Fibroblast of skin of right biceps (primary cell): ENCODE measurements at places on chromosomes 3 and 15.
A peak's percentile ranks its signal among the peaks of the same experiment; 100 is the strongest.

DNA sequence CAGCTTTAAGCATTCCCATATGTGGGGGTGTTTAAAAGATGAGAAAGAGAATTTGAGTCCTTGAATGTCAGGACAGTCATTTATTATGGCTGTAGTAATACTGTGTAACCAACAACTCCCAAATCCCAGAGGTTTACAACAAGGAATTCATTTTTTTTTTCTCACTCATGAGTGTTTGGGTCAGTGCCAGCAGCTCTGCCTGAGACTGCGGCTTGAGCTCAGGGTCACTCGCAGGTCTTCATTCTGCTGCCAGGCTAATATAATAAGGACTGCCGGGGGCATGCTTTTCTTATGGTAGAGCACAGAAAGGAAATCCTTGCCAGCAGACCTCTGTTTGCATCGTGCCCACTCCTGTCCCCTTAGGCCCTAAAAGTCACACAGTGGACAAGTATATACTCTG is 277.9 kb upstream of the LMCD1 start:
- peak; percentile 73 for DNase-seq

DNA sequence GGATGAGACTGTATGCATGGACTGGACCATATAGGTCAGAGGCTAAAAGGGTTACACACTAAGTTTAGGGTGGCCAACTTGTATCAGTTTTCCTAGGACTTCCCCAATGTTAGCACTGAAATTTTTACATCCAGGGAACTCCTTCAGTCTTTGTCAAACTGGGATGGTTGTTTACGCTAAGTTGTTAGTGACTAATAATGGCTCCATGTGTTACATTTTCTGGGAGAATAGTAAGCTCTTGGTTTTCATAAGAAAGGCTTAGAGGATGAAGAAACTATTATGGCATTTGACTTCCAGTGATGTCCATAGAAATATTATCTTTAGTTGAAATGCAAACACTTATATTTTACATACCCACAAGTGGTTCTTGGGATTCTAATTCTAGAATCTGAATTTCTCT is 57.9 kb upstream of the ST3GAL6 start:
- DNase-seq = no peak

- no peak for DNase-seq
Observed at GRCh38 chr3:129245141-129245540, 4.3 kb upstream of the COPG1 start.

DNA sequence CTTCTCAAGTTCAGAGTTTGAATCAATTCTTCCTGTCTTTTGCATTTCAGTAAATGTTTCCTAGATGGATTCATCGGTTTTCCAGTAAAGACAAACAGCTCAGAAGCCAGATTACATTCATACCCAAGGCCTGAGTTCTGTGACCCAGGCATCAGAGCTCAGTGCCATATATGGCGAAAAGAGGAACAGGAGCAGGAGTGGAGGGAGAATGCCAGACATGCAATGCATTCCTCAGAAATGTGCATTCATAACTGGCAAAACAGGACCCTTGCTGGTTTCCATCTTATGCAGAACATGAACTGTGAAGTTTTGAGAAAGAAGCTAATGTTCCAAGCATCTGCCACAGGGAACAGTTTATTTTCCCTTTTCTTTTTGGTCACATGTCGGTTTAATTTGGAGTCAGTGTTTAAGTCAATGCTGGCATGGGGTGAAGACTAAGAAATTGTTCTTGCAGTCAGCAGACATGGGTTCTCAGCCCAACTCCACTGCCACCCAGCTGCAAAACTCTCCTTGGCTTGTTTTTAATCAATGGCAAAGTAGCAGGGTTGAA is 116.5 kb downstream of the LPP start:
- DNase-seq = peak; percentile 99

GRCh38 chr3:197521277-197522182 is 34.2 kb downstream of the BDH1 start:
- DNase-seq = no peak

- no peak for DNase-seq
Observed at GRCh38 chr3:163572856-163573255, 1505.4 kb downstream of the SI start.

- DNase-seq = no peak
Observed at GRCh38 chr3:58623961-58624360, 42.6 kb downstream of the FAM3D start.

- DNase-seq = no peak
Observed at GRCh38 chr3:35598804-35599203, 40.5 kb upstream of the ARPP21 start.

DNA sequence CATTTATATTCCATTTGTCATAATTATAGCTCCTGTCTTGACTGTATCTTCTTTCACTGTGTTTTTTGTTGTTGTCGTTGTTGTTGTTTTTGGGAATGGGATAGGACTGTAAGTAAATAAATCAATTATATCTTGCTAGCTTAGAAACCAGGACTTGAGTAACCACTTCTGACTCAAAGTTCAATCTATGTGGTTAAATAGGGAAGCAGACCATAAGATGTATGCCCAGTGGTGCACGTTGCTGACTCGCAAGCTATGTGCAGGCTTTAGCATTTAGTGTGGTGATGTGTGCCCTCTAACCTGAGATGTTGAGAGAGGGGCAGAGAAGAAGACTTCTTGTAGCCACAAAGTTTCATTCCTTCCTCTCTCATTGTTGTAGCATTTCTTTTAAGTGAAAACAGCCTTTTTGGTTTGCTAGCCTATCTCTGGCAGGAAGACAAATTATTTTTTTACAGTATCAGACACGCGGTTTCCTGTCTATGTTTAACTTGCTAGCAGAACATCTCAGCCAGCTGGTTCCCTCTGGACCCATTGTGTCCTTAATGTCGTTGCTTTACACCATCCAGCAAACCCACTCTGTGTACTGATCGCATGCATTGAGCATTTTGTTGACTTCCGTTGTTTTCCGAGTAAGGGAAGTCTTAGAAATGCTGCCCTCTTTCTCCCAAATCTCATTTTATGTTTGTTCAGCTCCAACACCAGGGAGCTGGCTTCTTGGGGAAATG is 52.1 kb downstream of the TGFBR2 start:
- peak; percentile 83 for DNase-seq

DNA sequence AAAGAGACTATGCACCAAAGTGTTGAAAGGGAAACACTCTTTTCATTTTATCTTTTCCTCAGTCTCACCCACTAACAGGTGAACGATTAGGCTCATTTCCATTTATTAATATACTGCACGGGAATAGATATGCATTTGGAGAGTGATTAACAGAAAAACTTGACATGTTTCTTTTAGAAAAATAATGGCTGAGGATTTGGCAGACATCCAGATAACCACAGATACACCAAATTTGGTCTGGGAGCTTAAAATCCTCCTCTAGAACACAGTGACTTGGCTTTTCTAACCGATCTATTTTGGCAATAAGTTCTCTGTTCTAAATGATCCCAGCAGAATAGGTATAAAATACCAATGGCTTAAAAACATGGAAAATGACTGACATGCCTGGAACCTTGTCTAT is 459.3 kb upstream of the SGO1 start:
- peak; percentile 40 for DNase-seq

GRCh38 chr3:122660297-122660974 is 20.2 kb upstream of the PARP14 start:
- no peak for DNase-seq
